OCI-M1 (cell line): ENCODE measurements at places on chromosomes 1 and 21.
A peak's percentile ranks its signal among the peaks of the same experiment; 100 is the strongest.

- DNase-seq, result peak; percentile 82
Measured at GRCh38 chr1:163071405-163072255, 2.5 kb downstream of the RGS4 start.

DNA sequence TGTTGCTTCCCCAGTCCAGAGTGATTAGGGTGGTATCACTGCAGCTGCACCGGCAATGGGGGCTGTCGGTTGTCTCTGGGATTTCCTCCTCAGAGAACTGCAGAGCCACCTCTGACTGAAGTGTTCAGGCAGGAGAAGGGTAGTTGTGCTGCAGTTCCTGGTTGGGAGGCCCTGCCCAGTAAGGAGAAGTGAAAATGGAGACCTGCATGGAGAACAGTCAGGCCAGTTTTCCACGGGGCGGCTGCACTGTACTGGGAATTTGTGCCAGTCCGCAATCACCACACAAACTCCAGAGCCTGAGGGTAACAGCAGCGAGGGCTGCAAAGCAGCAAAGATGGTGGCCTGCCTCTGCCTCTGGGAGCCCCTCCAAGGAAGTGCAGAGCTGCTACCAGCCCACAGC lies 58.1 kb upstream of the CCDC190 start:
- no peak for DNase-seq

DNA sequence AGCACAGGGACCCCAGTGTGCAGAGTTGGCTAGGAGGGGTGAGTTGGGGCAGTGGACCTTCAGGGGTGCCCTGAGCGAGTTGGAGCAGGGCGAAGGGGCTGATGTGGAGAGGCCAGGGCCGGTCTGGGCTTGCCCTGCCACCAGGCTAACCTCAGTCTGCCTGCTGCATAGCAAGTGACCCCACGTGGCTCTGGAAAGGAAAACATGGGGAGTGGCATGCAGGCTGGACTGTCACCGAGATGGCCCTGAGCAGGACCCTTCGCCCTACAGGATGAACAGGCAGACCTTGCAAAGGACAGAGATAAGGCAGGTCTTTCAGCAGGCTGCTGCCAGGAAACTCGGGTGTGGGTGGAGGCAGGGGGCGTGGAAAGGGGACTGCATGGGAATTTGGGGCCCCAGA lies 51.5 kb downstream of the FOXO6 start:
- no peak for DNase-seq

- DNase-seq, result peak; percentile 68
Measured at GRCh38 chr1:157399984-157400382, 152.3 kb downstream of the FCRL5 start.

DNA sequence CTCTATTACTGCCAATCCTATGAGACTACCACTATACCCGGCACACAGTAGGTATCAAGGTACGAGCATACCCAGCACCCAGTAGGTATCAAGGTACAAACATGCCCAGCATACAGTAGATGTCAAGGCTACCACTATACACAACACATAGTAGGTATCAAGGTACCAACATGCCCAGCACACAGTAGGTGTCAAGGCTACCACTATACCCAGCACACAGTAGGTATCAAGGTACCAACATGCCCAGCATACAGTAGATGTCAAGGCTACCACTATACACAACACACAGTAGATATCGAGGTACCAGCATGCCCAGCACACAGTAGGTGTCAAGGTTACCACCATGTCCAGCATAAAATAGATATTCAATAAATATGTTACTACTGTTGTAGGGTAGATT lies 98.4 kb downstream of the C1orf94 start:
- no peak for DNase-seq

DNA sequence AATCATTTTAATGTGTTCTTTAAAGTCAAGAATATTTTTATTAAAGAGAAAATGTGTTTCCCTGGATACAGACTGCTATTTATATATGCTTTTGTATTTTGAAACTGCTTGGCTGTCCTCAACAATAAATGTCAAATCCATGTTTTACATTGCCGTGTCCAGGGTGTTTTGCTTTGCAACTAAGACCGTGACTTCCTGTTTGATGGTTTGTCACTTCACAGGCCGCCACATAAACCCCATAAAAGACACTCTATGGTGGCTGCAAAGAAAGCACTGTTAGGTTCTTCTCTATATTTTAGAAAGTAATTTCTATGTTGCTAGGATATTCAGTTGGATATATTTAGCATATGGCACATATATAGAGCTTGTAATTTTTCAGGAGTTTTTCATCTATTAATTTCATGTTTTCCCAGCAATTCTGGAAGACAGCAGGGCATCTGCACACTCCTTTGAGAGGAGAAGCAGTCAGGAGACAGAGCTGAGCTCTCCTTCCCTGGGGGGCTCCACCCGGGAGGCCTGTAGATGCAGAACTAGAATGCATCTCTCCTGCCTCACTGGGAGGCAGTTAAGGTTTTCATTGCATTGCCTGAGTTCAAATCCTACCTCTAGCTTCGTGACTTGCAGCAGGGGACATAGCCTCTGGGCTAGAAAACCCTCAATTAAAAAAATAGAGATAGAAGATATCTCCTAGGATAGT lies 33.1 kb downstream of the PRDM2 start:
- no peak for DNase-seq

- no peak for DNase-seq
Measured at GRCh38 chr1:80876035-80876434, 924.7 kb upstream of the ADGRL2 start.
